ENCODE measurements at places on chromosomes 3 and 15.

GRCh38 chr3:100463646-100464155 is 28.7 kb upstream of the TMEM45A start:
- no peak for DNase-seq

DNA sequence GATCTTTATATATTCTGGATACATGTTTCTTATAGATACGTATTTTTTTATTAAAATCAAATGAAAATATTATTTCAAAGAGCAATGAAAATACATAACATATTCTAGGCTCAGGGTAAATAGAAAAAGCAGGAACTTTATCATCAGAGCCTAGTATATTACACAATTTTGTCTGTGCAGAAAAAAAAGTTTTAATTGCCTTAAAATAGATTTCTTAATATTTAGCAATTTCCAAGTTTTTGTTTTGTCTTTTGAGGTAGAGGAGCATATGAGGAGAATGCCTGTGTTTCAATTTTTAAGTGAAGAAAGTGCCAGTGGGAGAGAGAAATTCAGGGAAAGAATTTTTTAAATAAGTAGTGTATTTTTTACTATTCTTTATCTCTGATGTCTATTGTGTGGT is 10.5 kb downstream of the CAPN7 start:
- no peak for DNase-seq

GRCh38 chr3:141308588-141309218 is 59.6 kb upstream of the ZBTB38 start:
- no peak for DNase-seq

- DNase-seq: no peak
Measured at GRCh38 chr15:55915221-55915620, 78.2 kb downstream of the NEDD4 start.

GRCh38 chr3:157589211-157589610 is 86.0 kb upstream of the VEPH1 start:
- no peak for DNase-seq

DNA sequence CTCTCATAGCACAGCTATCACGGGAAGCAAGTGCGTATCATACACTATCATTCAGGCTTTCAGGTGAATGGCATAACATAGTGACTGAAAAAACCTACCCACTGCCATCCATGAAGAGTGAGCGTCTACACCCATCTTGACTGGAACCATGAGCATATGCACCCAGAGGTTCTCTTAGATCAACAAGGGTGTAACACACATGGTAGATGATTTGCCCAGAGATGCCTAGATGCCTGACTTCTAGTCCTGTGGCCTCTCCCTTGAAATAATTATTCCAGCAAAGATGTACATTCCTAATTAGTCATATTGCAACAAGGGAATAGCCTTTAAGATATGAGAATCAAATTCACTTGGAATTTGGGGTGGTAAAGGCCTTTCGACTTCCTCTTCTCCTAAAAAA is 228.4 kb downstream of the GREM1 start:
- DNase-seq: no peak
